ENCODE measurements at places on chromosomes 3 and 15.

GRCh38 chr15:29260896-29261295 lies 8.7 kb downstream of the NSMCE3 start:
- no peak for DNase-seq

DNA sequence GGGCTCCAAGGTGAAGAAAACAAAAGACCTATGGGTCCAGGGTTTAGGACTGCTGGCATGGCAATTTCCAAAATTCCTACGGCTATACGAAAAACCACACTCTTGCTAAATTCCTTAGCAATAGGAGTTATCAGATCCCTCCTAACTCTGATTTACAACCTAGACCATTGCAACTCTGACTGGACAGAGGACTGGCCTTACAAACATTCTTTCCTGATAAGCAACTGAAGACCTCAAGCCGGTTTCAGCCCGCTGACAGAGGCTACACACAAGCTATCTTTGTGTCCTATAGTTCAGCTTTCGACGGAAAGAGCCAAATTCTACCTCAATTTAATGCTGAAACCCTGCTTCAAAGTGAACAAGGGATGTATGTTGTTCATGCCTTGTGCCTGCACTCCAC lies 38.3 kb upstream of the AGBL1 start:
- no peak for DNase-seq

DNA sequence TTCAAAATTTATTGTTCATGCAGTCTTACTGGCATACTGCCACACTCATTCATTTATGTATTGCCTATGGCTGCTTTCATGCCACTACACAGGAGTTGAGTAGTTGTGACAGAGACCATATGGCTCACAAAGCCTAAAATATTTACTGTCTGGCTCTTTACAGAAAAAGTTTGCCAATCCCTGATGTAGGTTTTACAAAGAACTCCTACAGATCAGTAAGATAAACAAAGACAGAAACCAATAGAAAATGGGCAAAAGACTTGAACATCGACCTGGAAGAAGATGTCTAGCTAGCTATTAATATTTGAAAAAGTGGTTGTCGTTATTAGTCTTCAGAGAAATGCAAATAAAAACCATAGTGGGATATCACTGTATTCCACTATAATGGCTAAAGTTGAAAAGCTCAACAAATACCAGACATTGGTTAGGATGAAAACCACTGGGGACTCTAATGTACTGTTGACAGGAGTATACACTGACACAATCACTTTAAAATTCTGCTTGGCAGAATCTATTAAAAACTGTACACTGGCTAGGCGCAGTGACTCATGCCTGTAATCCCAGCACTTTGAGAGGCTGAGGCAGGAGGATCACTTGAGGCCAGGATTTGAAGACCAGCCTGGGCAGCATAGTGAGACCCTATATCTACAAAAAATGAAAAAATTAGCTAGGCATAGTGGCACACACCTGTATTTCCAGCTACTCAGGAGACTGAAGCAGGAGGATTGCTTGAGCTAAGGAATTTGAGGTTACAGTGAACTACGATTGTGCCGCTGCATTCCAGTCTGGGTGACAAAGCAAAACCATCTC lies 87.7 kb downstream of the NEO1 start:
- DNase-seq: no peak

GRCh38 chr3:133881939-133882825 lies 13.5 kb downstream of the RAB6B start:
- DNase-seq: no peak

GRCh38 chr15:60555291-60555690 lies 76.3 kb upstream of the ICE2 start:
- DNase-seq: no peak

- DNase-seq: no peak
These were observed 176.0 kb downstream of the SOX2 start for GRCh38 chr3:181887685-181888084.

- no peak for DNase-seq
These were observed 97.4 kb downstream of the IMPG2 start for GRCh38 chr3:101223016-101223415.

GRCh38 chr15:65663521-65663920 lies 41.8 kb downstream of the SLC24A1 start:
- no peak for DNase-seq

- DNase-seq: no peak
These were observed 31.4 kb upstream of the MGLL start for GRCh38 chr3:127853681-127854080.

GRCh38 chr3:175041369-175041768 lies 182.2 kb downstream of the NAALADL2 start:
- DNase-seq: no peak

DNA sequence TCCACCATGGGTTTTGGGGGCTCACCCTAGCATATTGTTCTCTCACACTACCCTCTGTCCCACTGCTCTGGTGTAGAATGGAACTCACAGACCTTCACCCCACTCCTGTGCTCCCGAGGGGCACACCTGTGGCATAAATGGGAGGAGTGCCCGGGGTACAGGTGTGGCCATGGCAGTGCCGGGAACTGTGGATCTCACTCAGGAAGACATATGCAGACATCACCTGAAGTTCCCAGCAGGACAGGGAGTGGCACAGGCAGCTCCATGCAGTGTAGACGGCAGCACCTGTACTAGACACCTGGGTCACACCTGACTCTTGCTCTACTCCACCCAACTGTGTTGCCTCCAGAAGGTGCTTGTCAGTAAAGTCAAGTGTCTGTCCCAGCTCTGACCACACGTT lies 57.6 kb upstream of the MRPS22 start:
- no peak for DNase-seq

DNA sequence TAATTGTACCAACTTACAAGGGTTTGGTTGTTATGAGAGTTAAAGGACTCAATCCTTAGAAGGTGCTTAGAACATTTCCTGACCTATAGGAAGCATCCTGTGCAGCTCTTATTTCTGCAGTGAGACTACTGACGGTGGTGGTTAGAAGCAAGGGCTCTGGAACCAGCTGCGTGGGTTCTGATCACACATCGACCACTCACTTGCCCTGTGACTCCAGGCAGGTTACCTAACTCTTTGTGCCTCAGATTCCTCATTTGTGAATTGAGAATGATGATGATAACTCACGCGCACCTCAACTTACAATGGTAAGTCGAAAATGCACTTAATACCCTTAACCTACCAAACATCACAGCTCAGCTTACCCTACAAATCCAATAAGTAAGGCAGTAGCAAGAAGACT lies 80.7 kb upstream of the SPATA12 start:
- DNase-seq: no peak

- DNase-seq: peak; percentile 14
These were observed 5.0 kb downstream of the ISLR start for GRCh38 chr15:74178326-74179100.

DNA sequence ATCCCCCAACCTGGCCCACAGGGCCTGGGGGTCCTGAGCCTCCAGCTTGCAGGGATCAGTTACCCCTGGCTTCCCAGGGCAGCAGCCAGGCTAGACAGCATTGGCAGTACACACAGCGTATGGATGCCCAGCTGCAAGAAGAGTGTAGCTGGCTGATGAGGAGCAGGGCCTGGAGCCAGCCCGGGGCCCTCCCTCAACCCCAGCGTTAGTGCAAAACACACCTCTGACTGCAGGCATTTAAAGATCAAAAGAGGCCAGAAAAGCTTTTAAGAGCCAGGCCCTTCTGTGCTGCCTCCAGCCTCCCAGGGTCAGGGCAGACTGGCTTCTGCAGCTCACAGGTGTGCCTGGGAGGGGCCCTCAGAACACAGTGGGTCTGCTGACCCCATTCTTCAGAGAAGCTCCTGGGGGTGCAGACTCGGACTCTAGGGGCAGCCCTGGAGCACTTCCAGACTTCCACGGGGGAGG lies 110.6 kb downstream of the ETFA start:
- DNase-seq: no peak

- DNase-seq: no peak
These were observed 63.8 kb downstream of the NPTN start for GRCh38 chr15:73569361-73569760.

- no peak for DNase-seq
These were observed 762.7 kb upstream of the CFAP20DC start for GRCh38 chr3:59812237-59813147.

GRCh38 chr15:78449220-78449999 lies 11.4 kb downstream of the IREB2 start:
- DNase-seq: no peak

All from uterus (tissue), 4 donors.